ENCODE measurements at places on chromosomes 2 and 18.

DNA sequence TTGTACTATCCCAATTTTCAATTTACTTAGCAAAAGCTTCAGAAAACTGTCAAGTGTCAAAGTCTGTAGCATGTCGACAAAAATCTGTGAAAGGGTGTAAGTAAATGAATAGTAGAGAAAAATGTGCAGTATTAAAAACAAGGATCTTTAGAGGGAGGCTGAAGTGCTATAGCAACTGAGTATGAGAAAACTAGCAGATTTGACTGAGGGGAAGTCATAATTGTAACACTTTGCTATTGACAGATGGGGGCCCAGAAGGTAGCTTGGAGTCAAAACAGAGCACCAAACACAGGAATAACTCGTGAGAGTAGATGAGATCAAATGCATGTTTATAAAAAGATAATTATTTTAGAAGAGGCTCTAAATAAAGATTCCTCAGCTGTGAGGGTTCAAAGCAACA, 657.7 kb downstream of the TMEM182 start:
- no peak for DNase-seq

- no peak for DNase-seq
These were observed 2.7 kb downstream of the TNP1 start for GRCh38 chr2:216857131-216857550.

- DNase-seq, result no peak
These were observed 315.9 kb upstream of the LRATD1 start for GRCh38 chr2:14316594-14316993.

DNA sequence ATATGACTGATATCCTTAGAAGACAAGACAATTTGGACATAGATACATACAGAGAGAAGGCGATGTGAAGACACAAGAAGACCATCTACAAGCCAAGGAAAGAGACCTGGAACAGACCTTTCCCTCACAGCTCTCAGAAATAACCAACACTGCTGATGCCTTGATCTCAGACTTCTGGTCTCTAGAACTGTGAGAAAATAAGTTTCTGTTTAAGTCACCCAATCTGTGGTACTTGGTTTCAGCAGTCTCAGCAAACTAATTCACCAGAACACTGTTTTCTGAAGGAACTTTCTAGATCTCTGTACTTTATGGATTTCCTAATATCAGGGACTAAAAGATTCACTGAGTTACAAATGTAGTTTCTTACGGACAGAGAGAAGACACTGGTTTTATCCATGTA, 58.8 kb downstream of the NAB1 start:
- no peak for DNase-seq

- no peak for DNase-seq
These were observed 19.6 kb downstream of the LDAH start for GRCh38 chr2:20803226-20803682.

GRCh38 chr2:120540719-120541552, 194.7 kb upstream of the GLI2 start:
- DNase-seq, result no peak

- no peak for DNase-seq
These were observed 148.5 kb downstream of the FHOD3 start for GRCh38 chr18:36446059-36446458.
